ENCODE measurements at places on chromosomes 7 and 10.

DNA sequence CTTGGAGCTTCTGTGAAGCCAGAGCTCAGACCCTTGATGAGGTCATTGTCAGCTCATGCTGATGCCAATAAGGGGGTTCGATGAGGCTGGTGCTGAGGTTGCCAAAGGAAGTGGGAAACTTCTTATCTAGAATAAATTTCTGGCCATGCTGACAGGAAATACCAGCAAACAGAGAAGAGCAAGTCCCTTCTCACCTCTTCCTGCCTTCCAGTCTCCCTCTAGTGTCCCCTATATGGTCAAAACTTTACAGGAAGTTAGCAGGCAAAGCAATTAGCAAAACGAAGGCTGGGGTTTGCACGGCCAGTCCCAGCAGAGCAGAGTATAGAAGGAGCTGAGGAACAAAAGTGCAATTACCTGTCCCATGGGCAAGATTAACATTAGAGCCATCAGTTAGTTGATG lies 15.1 kb upstream of the NEUROG3 start:
- no peak for DNase-seq

DNA sequence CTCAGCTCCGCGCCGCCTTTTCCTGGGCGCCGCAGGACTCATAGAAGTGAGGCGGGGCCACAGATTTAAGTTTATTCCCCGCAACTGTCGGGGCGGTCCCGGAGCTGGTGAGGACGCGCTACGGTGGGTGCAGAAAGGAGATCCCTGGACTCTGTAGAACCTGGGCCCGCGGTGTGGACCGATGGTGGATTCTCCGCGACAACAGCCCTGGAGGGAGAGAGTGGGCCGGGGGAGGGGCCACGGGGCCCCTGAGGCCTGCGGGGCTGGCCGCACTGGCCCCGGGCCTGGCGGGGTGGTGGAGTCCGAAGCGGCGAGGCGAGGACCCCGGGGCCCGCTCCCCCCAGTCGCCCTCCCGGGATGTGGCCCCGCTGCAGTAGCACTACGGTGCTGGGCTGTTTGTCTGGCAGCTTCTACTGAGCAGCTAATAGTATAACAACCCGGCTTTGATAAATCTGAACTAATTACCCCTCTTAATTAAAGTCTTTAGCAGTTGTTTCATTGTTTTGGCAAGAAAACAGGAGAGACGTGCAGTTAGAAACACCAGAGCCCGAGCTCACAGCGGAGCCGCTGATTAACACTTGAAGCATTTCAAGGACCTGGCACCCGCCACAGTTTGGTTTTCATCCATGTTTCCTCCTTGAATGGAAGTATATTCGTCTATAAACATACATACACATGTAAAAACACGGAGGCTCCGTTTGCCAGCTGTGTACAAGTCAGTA lies 4.2 kb downstream of the FEZF1 start:
- DNase-seq: no peak

DNA sequence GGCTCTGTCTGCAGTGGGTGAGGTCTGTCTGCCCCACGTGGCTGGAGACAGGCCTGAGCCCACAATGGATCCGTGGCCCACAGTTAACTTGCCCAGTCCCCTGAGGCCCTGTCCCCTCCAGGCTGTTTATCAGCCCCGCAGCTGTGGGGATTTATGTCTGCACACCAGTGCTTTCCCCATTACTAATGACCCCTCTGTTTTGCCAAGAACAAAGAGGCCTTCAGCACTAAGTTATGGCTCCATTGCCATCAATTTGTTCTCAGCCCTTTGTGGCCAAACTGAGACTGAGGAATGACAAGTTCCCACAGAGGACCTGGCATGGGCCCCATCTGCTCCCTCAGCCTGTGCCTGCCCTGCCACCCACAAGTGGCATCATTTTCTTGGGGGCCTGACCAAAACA lies 138.2 kb downstream of the C10orf105 start:
- DNase-seq: no peak

DNA sequence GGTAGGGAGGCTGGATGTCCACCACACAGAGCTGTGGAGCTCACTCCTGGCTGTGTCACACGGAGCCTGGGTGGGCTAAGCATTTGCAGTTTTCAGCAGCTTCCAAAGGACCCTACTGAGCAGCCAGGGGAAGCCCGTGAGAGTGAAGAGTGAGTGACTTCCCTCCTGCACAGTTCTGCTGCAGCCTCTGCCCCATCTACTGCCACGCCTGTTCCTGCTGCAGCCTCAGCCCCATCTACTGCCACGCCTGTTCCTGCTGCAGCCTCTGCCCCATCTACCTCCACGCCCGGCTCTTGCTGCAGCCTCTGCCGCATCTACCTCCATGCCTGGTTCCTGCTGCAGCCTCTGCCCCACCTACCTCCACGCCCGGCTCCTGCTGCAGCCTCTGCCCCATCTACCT lies 12.2 kb downstream of the ADAM8 start:
- no peak for DNase-seq

- DNase-seq: no peak
These were observed 58.2 kb upstream of the YAE1 start for GRCh38 chr7:39507866-39508551.

DNA sequence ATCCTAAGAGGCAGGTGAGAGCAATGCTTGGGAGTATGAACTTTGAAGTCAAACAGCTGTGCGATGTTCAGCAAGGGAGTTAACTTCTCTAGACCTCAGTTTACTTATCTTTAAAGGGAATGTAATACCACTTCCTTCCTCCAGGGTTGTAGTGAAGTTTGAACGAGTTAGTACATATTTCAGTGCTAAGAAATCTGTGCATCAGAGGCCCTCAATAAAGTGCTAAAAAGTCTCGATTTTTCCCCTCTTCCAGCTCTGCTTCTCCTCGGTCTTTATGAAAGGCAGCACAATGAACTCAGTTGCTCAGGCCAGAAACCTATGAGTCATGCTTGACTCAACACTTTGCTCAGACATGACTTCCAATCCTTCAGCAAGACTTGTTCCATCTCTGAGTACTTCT lies 418.9 kb downstream of the MDFIC start:
- no peak for DNase-seq

DNA sequence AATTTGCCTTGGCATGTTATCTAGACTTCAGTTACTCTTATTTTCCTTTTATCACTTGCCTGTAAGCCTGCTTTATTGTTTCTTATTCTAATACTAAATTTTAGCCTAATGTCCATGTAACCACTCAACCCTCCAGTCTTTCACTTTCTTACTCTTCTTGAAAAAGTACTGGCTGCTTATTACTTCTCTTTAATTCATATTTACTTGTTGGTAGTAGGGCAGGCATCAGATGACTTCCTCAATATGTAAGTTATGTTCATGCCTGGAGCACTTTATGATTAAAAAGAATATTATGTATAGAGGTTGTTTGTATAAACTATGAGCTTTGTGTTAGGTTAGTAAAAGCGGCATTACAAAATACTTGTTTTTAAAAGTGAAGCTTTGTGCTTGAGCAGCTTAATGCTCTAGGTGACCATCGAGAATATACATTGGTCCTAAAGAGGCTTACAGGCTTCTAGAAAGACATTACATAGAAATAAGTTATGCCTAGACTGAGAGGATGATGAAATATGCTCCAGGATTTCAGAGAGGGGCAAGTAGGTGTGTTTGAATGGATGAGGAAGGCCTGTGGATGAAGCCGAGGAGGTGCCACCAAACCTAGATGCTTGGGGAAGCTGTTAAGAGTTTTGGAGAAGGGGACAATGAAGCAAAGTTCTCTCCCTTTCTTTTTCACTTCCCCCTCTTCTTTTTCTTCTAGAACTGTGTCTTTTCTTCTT lies 207.1 kb upstream of the HDAC9 start:
- no peak for DNase-seq

GRCh38 chr10:4081685-4082111 lies 296.7 kb upstream of the KLF6 start:
- DNase-seq: no peak

DNA sequence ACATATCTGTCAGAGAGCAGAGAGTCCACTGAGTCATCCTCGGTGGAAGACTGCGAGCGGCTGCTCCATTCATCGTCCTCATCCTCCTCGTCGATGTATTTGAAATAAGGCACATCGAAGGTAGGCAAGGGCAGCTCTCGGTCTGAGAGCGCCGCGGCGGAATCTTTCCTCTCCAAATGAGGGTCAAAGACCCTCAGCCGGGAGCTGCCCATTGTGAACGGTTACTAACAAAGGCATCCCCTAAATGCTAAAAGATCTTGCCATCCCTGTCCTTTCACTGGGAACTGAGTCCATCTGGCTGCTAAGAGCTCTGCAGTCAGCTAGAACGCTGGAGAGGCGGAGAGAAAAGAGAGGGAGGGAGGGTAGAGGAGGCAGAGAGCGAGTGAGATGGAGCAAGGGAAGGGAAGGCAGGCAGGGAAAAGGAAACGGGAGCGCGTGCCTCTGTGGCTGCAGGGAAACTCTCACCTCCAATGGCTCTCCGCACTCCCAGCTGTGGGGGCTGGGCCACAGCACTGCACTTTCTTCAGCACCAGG lies 163.4 kb downstream of the RAPGEF5 start:
- no peak for DNase-seq

GRCh38 chr7:76294344-76295024 lies 8.0 kb upstream of the HSPB1 start:
- no peak for DNase-seq

- DNase-seq: no peak
These were observed 142.4 kb downstream of the DIP2C start for GRCh38 chr10:546971-547590.

DNA sequence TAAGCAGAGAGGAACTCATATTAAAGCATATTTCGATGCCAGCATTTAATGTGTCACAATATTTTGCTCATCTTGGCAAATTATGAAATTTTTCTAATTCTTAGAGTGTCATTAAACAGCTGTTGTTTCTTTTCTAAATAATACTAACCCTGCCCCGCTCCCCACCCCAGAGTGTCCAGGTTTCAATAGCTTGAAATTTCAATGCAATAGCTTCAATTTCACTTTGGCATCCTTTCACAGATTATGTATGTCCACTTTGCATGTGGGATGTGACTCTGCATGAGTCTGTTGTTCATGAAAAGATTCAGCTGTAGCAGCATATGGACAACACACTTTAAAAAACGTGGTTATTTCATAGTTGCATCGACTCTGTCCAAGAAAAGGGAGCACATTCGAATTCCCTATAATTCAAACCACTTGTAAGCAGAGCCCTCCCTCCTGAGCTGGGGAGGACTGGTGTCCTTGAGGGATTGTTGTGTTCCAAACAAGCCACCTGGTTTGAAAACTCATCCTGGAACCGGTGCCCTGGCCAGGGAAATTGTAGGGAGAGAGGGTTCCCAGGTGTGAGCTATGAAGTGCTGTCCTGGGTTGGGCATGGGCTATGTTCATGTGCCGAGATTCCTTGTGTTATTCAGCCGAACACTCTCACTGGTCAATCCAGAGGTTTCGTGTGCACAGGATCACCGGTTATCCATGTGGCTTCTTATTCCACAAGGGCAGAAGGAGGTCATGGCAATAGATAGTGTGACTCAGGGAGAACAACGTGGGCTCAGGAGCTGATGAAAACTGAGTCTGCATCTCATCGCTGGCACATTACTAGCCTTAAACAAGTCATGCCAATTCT lies 64.6 kb upstream of the CREB5 start:
- no peak for DNase-seq

- DNase-seq: no peak
These were observed 30.9 kb downstream of the DNAJB12 start for GRCh38 chr10:72323771-72324191.

- no peak for DNase-seq
These were observed 53.5 kb downstream of the SNX10 start for GRCh38 chr7:26345202-26345601.

Measured in stimulated activated CD8-positive, alpha-beta memory T cell treated with anti-CD3 and anti-CD28 coated beads, Interleukin-2, amount 100 ng/mL, for 48 hours (primary cell).